Inflammatory macrophage (primary cell): ENCODE measurements at places on chromosomes 7 and 10.

- no peak for DNase-seq
These were observed 11.5 kb upstream of the AKR1B10 start for GRCh38 chr7:134515569-134516468.

DNA sequence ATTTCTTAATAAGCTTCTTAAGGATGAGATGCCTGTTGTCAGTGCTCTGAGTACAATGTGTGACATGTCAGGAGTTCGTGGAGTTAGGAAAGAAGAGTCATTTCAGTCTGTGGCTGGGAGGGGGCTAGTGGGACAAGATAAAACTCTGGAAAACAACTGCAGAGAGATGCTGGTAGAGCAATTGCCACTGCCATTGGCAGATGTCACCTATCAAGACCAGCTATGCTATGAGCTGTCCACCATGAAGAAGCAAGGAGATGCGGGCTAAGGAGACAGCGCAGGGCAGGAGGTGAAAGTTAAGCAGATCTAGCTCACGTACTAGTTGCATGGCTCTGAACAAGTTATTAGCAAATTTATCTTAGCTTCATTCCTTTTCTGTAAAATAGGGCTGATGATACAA lies 756.7 kb downstream of the KCNMA1 start:
- no peak for DNase-seq

DNA sequence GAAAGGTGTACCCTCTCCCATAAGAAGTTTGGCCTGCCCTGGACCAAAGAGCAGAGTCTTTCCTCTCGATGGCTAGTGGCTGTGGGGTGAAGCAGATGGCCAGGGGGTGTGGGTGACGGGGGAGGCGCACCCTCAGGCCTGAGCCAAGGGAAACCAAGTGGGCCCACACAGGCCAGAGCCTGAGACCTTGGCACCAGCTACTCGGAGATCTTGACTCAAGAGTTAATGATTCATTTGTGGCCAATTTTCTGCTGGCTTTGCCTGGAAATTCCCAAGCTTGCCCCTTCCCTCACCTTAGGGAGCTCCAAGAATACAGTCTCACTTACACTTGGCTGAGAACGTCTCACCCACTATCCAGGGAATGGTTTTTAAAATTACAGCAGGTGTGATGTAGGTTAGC lies 42.7 kb downstream of the ZMIZ1 start:
- no peak for DNase-seq

- DNase-seq, result no peak
These were observed 5.2 kb upstream of the NUPR2 start for GRCh38 chr7:56121440-56121839.

DNA sequence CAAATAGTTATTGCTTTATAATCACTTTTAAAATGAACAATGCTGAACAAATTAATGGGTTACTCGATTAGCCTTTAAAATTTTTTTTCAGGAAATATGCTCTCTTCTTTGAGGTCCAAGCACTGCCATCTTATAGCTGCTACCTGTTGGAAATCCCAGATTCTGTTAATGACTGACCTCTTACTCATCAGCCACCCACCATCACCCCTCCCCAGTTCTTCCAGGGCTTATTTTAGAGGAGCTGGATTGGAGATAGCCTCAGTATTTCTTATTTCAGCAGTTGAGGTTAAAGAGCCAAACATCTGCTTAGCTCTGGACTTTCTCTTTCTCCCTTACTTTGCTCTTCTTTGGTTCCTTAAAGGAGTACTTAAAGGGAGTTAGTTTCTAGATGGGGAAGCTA lies 420.0 kb downstream of the EXOC4 start:
- no peak for DNase-seq

GRCh38 chr10:98555021-98555619 lies 108.4 kb upstream of the HPS1 start:
- no peak for DNase-seq

DNA sequence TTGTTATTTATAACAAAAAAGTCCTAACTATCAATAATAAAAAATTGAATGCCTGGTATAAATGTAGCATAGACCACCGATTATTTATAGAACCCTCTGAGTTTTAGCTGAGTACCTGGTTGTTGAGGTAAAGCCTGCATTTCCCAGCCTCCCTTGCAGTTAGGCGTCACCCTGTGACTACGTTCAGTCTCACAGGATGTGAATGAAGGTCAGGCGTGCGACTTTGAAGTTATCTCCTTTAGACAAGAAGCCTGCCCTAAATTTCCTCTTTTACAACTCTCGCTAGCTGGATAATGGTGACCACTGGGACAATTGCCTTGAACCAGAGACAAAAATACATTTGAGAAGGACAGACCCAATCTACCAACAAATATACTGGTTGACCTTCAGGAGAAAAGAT lies 67.5 kb upstream of the TES start:
- DNase-seq, result no peak

DNA sequence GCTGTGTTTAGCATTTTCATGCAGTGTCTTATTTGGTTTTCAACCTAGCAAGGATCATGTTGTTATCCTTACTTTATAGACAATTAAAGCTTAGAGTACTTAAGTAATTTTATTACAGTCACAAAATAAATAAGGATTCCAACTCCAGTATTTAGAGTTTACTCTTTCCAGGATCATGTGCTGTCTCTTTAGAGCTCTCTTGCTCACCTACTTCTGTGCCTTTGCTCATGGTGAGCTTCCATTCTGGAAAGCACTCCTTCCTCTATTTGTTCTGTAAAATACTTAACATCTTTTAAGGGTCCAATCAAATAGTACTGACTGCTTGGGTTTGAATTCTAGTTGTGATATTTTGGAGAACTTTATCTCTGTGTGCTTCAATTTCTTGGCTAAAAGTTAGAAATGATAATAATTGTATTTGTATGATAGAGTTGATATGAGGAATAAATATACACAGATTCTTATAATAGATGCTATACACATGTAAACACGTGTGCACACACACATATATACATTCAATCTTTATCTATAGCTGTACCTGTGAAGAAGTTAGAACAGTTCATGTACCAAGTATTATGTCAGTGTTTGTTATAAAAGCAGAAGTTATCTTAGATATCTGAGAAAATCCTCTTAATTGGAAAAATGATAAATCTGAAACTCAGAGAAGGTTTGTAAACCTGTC lies 18.2 kb upstream of the CALCR start:
- no peak for DNase-seq

DNA sequence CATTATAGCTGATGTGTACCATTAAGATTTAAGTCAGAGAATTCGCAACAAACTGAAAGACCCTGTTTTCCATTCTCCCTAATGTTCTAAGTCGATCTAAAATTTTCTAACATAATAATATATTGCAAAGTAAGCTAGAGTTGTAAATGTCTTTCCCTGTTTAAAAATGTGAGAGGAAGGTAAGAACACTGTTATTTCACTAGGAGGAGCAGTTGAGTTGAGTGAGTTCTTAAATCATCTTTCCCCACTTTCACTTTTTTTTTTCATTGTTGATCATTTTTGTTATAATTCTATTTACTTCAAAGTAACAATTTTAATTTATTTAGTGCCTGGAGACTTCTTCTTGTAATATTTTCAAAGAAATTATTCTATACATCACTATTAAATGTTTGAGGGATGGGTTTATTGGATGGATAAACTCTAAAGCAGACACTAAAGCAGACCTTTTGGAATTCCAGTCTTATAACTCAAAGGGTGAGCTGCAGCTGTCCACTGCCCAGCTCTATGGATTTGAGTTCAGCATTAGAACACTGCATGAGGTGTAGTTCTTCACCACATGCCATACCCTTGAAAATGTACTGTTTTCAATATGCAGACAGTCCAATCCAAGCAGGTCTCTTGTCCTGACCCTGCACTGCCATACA lies 181.3 kb upstream of the FZD1 start:
- no peak for DNase-seq

- peak; percentile 2 for DNase-seq
These were observed 231.3 kb downstream of the LRMDA start for GRCh38 chr10:75662715-75663114.

DNA sequence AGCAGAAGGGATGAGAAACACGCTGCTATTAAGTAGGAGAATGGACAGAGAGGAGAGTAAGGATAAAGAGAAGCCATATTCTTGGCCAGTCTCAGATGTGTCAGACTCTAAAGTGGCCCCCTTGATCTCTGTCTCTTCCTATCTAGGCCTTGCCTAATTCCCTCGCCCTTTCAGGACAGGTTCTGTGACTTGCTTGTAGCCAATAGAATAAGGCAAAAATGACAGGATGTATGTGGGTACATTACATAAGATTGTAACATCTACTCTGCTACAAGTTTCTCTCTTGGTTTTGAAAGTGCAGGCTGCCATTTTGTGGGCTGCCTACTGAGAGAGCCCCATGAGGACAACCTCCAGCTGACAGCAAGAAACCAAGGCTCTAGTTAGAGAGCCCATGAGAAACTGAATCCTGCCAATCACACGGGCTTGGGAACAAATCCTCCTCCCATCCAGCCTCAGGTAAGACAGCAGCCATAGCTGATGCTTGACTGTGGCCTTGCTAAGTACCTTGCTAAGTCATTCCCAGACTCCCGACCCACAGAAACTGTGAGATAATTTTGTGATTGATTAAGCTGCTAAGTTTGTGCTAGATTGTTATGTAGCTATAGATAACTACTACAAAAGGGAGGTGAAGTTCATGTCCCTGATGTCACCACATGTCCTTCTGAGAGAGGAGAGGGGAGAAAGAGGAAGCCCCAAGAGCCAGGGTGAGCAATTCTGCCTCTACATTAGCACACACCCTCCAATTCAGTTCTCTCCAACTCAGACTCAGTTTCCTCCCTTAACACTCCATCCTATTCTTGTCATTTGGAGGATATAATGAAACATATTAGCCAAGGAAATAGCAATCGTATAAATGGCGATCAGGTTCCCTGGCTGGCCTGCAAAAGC lies 185.5 kb downstream of the SGMS1 start:
- peak; percentile 38 for DNase-seq

- no peak for DNase-seq
These were observed 68.9 kb downstream of the SLC29A4 start for GRCh38 chr7:5351507-5352265.
